Esophagus squamous epithelium (tissue), 5 donors: ENCODE measurements at places on chromosomes 11 and 22.

DNA sequence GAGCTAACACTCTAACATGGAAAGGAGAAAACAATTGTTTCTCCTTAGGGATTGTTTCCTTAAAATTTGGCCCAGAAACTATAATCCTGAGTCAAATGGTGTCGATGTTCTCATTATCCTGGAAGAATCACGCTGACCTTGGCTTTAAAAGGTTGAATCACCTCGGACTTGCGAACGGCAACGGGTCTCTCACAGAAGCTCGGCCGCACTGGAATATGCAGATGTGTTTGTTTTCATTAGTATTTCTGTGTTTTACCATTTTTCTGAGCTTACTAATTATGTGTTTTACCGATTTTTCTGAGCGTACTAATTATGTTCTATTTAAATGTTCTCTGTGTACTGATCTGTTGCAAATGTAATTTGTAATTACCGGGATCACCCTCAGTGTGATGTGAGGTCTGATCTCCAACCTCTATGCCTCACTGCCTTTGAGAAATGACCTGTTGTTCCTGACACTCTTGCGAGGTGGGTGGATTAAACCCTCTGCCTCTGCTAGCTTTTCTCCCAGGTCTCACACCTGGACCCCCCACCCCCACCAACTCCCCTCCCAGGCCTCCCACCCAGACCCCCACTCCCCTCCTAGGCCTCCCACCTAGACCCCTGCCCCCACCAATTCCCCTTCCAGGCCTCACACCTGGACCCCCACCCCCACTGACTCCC is 38.3 kb upstream of the BRSK2 start:
- no peak for DNase-seq

GRCh38 chr22:32623943-32624342 is 149.3 kb downstream of the FBXO7 start:
- no peak for DNase-seq

GRCh38 chr11:85318573-85318972 is 308.6 kb downstream of the DLG2 start:
- DNase-seq: no peak

DNA sequence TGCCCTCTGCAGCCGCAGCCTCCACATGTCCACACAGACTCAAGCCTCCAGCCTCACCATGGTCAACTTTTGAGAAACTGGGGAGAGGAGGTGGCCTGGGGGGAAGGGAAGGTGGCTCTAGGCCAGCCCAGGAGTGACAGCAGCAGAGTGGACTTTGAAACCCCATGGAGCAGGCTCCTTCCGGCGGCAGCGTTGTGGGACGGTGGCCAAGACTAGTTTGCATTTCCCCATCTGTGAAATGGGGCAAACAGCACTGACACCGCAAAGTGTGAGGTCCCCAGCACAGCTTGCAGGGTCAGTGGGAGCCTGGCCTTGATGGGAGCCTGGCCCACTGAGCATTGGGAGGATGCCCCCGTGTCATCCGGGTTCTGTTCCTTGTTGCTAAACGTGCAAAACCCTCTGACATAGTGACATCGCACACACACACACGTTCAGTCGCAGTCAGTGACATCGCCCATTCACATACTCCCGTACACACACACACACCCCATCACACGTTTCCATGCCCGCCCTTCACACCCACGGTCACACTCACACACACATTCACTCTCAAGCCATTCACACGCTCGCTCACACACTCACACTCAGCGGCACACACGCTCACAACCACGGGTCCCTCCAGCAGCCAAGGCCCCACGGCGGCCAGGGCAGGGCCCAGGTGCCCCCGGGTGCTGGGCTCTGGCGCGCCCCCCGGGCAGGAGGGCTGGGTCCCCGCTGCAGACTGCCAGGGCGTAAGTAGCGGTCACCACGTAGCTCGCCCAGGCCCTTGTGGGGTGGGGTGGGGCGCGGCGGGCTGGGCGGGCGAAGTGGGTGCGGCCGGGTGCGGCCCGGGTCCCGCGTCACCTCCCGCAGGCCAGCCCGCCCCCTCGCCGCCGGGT is 585 bp downstream of the CYB5R3 start:
- DNase-seq: no peak

- no peak for DNase-seq
These were observed 33.0 kb upstream of the MN1 start for GRCh38 chr22:27834364-27835185.

DNA sequence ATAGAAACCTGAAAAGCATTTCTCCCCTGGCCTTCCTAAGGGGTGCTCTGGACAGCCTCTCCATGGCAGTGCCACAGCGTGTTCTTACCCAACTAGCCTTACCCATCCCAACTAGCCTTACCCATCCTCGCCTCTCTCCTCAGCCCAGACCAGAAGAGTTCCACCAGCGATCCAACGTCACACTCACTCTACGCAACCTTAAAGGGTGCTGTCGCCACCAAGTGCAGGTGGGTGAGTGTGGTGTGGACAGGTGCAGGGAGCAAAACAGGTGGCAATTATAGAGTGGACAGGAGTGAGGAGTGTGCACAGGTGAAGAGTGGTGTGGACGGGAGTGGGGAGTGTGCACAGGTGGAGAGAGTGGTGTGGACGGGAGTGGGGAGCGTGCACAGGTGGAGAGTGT is 17.8 kb downstream of the TMEM121B start:
- no peak for DNase-seq

DNA sequence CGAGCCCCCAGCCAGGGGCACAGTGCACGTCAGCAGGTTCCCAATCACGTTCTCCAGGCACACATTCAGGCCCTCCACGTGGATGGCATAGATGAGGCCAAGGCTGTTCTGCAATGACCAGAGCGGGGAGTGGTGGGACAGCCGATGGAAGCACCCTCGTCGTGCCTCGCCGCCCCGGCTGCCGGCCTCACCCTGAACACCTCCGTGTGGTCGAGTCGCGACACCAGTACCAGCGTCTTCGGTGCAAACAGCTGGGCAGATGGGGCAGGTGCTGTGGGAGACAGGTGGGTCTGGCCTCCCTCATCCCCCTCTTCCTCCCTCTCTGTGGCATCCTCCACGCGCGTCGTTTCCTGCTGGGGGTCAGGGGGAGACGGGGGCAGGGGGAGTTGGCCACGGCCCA is 7.5 kb downstream of the SBF1 start:
- DNase-seq: no peak

DNA sequence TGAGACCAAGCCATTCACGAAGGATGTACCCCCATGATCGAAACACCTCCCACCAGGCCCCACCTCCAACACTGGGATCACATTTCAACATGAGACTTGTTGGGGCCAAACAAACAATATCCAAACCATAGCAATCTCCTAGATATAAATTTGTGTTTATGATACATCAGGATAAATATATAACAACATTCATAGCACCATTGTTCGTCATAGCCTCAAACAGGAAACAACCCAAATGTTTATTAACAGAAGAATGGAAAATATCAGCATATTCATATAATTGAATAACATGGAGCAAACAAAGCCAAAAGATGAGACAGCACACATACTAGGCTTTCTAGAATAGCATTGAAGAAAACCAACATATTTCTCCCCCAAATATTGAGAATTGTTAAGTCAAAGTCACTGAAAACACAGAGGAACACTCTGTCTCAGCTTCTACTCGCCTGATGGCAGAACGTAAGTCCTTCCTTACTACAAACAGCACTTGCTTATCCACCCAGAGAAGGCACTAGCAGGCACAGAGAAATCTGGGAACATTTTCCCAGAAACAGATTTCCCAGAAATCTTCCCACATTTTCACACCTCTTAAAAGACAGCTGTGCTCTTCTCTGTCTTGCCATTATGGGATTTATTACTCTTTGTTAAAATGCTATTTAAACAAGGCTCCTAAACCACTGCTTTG is 8.1 kb upstream of the GDPD4 start:
- no peak for DNase-seq

DNA sequence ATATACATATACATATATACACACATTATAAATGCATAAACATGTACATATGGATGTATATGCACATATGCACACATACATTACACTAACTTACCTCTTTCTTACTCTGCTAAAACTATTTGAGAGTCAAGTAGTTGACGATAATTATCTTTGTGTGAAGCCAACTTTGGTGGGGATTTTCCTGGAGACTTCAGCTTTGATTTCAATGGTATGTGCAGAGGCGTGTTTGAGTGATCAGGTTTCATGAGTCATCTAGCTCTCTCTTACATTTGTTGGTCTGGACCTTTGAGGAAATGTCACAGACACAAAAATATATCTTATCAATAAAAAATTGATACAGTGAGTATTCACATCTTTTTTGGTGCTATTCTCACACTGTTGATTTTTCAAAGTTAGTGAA is 769.1 kb upstream of the LUZP2 start:
- no peak for DNase-seq

DNA sequence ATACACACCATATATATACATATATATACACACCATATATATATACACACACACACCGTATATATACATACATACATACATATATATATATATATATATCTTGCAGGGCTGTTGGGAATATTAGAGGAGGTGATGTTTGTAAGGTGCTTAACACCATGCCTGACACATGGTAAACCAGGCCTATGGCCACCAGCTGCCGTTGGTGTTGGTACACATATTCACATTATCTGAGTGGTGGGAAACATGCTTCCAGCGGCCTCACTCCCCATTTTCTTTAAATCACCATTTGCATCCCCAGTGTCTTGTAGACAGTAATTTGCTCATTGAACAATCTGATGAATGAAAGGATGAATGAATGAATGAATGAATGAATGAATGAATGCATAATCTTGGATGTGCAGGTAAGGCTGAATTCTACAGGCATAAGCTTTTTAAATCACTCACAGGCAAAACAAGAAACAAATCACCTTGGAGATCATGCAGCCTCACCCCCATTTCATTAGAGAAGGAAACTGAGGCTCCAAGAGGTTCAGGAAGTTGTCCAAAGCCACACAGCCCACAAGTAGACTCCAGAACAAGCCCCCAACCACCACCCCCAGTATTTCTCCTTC is 527.8 kb downstream of the MIAT start:
- DNase-seq: no peak

DNA sequence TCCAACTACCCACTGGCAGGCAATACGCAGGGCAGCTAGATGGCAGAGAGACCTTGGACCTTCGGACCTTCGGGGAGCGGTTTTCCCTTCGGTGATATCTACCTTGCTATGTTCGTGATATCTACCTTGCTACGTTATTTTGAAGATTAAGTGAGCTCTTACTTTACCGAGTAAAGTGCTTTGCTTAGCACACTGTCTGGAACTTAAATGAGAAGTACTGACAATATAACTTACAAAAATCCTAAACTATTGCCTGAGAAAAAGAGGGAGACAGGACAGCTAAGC is 1.0 kb upstream of the PRDM10 start:
- DNase-seq: no peak
